ENCODE measurements at places on chromosomes 5 and 9.

DNA sequence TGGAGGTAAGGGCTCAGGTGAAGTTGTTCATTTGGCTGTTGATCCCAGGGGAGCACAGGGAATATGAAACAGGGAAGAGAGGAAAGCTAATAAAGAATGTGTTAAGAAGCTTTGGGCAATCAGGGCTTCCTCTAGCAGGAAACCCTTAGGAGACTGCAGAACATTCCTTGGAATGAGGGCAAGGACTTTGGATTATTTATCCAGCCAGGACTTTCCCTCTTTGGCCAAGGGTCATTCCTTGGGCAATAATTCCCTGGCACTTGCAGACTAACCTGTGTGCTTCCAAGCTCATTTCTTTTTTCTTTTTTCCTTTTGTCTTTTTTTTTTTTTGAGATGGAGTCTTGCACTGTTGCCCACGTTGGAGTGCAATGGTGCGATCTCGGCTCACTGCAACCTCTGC is 209.2 kb upstream of the MAP3K1 start:
- DNase-seq: no peak

- no peak for DNase-seq
Observed at GRCh38 chr9:75455444-75455921, 367.2 kb downstream of the OSTF1 start.

DNA sequence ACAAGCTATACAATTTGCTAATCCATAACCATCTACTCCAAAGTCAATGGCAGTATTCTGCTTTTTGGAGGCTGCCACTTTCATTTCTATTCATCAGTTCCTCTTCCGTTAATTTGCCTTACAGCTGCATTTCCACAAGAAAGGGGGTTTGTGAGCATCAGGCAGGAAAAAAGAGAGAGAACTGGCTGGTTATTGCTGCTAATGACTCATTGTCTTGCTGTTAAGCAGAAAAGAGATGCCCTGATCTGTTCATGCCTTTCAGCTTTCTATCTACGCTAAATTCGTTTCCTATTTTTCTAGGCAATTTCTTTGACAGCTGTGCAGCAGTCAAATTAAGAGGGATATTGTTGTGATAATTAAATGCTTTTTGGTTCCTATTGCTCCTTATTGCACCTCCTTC is 65.9 kb upstream of the GNAQ start:
- DNase-seq: no peak

DNA sequence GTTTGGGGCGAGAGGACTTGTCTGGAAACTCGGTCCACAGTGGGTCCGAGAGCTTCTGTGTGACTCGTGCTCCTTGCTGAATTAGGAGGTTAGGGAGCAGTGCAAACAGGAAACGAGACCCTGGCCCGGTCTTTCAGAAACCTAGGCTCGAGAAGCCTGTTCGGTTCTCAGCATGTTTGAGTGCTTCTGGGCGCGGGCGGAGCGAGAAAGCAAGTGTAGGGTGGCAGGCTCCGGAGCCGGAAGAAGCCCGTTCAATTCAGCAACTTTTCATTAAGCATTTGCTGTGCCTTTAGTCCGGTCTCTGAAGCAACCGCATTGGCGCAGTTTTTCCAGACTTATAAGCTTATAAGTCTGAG is 547 bp downstream of the CLTA start:
- no peak for DNase-seq
